ENCODE measurements at places on chromosomes 6 and 20.

GRCh38 chr20:2330090-2330695 is 34.4 kb downstream of the TGM3 start:
- DNase-seq, result no peak

DNA sequence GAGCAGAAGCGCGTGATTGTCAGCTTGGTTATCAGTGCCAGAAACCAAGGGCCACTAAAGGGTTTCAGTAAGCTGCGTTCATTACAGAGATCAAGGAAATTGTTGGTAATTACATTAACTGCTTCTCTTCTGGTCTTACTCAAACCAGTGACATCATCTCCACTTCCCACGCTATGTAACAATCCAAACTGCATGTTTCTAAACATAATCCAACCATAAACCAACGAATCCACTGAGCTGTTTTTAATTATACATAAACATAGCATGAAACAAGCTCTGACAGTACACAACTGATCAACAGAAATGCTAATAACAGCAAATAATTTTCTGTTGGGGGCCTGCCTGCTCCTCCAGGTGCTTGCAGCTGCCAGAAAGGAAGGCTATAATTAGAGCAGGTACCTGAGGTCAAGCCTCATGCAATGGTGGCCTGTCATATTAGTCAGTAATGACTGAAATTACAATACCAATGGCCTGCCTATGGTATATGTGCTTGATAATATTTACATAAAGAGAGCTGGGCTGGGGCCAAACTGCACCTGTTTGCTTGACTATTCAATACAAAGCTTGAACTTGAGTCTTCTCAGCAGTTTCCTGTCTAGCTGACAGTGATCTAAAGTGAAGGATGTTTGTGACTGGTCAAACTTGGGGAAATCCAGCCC is 40.1 kb downstream of the ILRUN start:
- peak; percentile 76 for DNase-seq

DNA sequence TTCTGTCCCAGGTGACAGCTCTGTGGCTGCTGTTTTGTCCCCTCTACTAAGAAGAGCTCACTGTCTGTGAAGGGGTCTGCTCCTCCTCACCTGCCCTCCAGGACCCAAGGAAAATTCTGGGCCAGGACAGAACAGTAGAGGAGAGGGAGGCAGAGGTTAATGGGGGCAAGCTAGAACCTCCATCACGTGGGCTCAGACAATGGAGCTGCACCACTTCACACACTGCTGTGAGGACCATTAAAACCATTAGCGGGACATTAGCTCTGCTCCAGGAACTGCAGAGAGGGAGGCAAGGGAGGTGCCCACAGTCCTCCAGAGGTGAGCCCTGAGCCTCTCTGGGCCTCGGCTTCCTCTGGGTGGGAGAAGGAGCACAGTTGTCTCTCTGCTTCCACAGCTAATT is 78.4 kb downstream of the NOL4L start:
- no peak for DNase-seq

GRCh38 chr6:128079021-128079420 is 178.2 kb upstream of the THEMIS start:
- DNase-seq, result no peak

DNA sequence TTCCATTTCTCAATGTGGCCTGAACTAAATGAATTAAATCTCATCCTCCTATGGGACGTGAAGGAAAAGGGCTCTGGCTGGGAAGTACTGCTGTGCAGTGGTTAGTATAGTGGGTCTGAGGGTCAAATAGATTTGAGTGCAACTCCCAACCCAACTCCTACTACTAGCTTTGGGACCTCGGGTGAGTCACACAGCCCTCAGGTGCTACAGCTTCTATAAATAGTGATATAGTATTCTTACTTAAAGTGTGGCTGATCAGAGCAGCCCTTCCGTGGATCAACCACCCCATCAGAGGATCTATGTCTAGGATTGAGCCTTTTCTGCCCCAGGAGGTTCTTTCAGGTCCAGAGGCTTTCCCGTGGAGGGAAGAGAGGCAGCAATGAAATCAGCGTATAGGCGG is 904 bp upstream of the UST start:
- DNase-seq, result no peak

- no peak for DNase-seq
These were observed 28.4 kb upstream of the GSTA3 start for GRCh38 chr6:52937908-52938307.

DNA sequence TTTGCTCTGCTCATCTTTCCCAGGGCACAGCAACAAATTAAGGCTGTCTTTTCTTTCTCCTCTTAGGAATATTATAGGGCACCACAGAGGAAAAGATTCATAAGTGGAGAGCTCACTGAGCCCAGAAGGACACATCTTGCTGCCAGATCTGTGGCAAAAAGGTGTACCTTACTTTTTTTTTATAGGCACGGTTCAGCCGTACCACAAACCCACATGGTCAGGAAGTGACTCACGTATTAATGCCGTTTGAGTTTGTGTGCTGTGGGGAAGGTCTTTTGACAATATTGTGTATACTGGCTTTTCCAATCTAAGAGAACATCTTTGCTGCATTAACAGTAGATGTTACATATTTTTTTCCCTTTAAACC is 28.4 kb downstream of the PAQR8 start:
- DNase-seq, result no peak

- peak; percentile 37 for DNase-seq
These were observed 54.6 kb downstream of the PCSK2 start for GRCh38 chr20:17281478-17281877.

All from SHP77 treated with DMSO at 0.1 percent for 48 hours (cell line).